Stimulated activated CD8-positive, alpha-beta memory T cell treated with anti-CD3 and anti-CD28 coated beads, Interleukin-4, amount 100 ng/mL, for 4 hours (primary cell): ENCODE measurements at places on chromosomes 4 and X.

GRCh38 chrX:79161655-79162054 lies 17.2 kb downstream of the GPR174 start:
- peak; percentile 17 for DNase-seq

DNA sequence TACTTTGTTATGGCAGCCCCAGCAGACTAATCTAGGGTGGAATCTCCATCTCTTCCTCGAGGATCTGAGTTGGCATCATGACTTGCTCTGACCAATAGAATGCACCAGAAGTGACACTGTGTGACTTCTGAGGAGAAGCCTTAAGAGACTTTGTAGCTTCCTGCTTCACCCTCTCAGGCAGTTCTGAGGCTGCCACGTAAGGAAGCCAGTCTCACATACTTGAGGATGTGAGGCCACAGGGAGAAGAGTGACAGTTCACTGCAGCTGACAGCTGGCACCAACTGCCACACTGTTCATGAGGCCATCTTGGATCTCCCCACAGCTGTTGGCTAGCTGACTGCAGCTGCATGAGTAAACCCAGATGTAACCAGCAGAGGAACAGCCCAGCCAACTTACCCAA lies 29.3 kb upstream of the BCOR start:
- no peak for DNase-seq

- no peak for DNase-seq
Observed at GRCh38 chrX:133608406-133608805, 193.1 kb upstream of the GPC4 start.

DNA sequence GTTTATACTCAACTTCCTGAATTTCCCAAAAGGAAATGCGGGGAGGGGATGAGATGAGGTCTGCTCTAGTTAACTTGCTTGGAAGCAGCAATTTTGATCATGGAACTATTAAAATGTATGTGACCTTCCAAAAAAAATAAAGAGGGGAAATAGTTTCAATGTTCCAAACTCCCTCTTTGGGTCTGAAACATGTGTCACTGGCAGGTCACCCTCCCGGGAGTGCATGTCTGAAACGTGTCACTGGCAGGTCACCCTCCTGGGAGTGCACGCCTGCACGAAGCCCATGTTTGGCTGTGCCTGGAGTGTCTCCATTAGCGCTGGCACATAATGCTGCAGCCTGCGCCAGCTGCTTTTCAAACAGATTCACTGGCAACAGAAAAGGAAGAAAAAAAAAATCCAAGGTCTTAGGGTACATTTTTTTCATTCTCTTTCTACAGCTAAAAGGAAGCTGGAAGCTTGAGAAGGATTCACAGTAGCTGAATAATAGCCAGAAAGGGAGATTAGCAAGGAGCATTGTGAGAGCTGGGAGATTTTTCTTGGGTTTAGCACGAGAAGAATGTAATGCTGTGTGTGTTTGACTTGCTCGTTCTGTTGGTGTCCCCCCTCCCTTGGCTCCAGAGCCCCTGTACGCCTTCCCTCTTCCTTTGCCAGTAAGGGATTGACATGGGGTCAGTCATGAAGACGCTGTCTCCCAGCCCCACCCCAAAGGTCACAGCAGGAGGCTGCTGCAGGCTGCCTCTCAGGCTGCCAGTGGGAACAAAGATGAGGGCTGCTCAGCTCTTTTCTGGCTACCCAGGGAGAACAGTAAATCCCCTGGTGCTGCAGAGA lies 39.2 kb upstream of the TLR3 start:
- no peak for DNase-seq

- DNase-seq, result peak; percentile 98
Observed at GRCh38 chr4:101347557-101348366, 436 bp upstream of the PPP3CA start.

DNA sequence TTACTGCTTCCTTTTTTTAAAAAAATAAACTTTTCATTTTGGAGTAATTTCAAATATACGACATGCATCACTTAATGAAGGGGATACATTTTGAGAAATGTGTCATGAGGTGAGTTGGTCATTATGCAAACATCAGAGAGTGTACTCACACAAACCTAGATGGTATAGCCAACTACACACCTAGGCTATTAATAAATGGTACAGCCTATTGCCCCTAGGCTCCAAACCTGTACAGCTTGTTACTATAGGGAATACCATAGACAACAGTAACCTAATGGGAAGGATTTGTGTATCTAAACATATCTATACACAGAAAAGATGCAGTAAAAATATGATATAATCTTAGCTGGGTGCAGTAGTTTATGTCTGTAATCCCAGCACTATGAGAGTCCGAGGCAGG lies 29.1 kb downstream of the SETD7 start:
- no peak for DNase-seq

DNA sequence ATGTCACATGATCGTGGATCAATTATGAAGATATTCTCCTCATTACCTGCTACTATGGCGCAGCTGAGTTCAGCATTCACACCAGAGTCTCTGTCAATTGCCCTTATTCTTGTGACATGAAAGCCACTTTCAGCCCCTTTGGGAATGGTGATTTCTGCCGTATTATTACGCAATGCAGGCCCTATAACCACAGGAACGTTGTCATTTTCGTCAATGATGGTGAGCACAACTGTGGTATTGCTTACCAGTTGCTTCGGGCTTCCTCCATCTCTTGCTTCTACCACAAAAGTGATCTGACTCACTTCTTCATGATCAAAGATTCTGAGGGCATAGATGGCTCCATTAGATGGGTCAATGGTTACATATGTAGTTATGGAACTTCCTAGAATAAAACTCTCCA lies 2.1 kb downstream of the PCDH18 start:
- no peak for DNase-seq

DNA sequence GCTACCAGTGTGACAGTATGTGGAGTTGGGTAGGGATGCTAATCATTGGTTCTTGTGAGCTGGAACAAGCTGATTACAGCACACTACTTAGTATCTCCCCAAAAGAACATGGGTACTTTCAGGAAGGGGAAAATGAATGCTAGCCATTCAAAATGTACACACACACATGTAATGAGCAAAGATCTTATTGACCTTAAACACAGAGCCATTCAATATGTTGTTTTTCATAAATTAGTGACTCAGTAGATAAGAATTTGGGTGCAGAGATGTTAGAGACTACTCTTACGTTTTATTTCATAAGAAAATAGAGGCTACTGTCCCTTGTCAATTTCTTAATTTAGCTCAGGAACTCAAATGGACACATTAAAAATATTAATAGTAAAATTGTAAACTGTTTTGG lies 509.5 kb upstream of the ATOH1 start:
- no peak for DNase-seq

DNA sequence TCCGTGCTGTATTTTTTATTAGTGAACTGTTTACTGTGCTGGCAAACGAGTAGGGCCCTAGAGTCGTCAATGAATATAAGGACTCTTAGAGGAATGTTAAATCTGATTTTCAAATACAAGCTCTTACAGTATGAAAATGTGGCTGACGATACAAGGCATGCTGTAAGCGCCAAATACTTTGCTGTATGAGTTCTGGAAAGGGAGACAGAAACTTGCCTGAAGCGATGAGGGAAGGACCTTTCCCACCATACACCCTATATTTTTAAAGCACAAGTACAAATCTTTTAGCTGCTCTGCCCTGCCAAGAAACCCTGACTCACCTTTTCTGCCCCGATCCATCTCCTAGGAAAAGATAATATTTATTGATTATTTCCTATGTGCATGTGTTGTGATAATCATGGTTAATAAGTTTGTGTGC lies 15.7 kb upstream of the RUFY3 start:
- DNase-seq, result no peak

DNA sequence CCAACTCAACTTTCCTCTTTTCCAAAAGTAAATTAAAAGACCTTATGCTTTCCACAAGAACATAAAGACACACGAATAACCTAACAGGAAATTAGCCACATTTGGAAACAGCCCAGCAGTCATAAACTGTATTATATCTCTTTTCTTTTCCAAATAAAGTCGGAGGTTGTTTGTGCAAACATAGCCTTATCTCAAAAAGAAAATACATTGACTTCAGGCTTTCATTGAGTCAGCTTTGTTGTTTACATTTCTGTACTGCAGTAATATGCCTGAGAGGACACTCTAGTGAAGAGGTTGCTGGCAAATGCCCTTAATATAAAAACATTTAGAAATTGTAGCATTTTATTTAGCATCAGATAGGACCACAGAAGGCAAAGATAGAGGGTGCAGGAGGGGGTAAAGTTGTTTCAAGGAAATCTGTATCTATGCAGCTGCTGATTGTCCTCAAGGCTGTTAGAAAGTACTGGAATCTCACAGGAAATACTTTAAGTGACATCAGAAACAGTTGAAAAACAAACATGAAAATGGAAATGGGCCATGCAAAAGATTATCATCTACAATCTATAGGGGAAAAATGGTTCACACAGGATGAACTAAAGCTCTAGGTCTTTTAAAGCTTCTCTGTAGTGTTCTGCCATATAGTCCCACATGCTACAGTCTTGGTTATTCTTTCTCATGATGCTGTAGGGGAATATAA lies 14.5 kb downstream of the LNX1 start:
- DNase-seq, result no peak

DNA sequence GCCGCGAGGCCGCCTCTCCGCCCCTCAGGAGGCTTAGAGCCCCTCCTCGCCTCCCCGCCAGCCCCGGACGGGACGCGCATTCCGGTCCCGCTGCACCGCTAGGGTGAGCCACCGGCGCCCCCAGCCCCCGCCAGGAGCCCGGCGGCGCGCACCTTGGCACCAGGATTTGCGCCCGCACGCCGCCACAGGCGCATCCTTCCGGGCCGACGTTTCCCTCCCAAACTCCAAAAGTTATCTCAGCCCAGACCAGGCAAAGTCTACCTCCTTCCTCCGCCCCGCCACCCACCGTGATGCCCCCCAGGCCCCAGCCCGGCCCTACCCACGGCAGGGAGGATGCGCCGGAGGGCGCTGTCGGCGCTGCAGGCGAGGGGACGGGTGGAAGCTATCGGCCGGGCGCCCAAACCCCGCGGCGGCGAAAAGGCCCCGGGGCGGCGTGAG lies 538 bp downstream of the SCML2 start:
- DNase-seq, result no peak

DNA sequence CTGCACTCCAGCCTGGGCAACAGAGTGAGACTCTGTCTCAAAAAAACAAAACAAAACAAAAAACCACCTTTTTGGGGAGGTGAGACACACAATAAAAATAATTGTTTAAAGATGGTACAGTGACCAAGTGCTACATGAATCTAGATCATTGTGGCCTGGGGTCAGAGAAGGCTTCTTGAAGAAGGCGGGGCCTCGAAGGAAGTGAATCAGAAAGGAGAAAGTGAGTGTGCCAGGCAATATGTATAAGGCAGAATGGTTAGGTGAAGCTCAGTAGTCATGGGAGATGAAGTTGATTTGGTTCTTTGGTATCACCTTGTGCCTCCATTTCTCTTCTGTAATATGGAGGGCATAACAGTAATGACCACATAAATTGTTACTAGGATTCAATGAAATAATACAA lies 58.9 kb downstream of the DOCK11 start:
- DNase-seq, result no peak

DNA sequence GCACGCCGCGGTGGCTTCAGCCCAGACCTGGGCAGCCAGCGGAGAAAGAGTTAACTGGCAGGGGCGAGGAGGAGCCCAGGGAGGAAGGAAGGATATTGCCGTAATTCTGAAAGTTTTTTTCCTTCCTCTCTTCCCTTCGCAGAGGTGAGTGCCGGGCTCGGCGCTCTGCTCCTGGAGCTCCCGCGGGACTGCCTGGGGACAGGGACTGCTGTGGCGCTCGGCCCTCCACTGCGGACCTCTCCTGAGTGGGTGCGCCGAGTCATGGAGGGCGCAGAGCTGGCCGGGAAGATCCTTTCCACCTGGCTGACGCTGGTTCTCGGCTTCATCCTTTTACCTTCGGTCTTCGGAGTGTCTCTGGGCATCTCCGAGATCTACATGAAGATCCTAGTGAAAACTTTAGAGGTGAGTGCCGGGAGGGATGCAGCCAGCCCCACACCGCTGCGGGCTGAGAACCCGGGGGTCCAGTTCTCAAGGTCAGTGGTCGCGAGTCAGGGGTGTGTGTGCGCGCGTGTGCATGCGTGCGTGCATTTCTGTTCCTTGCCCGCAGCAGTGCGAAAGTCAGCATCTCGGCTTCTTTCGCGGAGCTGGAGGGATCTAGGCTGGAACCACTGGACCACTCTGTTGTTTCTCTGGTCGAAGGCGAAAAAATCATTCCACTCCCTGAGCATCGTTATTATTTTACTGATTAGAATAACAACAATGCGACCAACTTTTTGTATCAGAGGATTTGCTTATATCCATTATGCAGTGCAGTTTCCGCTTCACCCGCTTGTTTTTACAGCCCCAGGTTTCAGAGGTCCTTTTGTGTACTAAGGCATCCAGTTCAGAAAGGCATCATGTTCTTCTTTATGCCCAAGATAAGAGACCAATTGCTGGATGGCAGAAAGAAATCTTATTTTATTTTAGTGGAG lies 709 bp downstream of the GPAT3 start:
- no peak for DNase-seq

- no peak for DNase-seq
Observed at GRCh38 chr4:154692304-154692818, 51.4 kb upstream of the LRAT start.

DNA sequence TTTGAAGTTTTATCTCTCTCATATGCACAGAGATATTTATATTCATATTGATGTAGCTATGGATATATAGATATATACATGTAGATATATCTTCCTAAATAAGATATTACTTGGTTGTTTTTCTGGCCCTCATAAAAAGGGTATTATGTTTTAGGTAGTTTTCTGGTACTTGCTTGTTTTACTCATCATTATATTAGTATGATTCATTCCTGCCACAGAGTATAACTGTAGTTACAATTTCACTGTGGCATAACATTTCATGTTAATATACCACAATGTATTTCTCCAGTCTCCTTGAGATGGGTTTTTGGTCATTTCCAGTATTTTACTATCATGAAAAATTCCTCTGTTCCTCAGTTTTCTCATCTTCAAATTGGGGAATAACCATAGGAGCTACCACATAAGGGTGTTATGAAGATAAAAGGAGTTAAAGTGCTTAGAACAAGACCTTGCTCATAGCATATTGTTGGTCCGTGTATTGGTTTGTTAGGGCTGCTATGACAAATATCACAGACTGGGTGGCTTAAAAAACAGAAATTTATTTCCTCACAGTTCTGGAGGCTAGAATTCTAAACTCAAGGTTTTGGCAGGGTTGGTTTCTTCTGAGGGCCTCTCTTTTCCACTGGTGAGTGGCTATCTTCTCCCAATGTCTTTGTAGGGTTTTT lies 129.7 kb downstream of the TMEM164 start:
- DNase-seq, result no peak

DNA sequence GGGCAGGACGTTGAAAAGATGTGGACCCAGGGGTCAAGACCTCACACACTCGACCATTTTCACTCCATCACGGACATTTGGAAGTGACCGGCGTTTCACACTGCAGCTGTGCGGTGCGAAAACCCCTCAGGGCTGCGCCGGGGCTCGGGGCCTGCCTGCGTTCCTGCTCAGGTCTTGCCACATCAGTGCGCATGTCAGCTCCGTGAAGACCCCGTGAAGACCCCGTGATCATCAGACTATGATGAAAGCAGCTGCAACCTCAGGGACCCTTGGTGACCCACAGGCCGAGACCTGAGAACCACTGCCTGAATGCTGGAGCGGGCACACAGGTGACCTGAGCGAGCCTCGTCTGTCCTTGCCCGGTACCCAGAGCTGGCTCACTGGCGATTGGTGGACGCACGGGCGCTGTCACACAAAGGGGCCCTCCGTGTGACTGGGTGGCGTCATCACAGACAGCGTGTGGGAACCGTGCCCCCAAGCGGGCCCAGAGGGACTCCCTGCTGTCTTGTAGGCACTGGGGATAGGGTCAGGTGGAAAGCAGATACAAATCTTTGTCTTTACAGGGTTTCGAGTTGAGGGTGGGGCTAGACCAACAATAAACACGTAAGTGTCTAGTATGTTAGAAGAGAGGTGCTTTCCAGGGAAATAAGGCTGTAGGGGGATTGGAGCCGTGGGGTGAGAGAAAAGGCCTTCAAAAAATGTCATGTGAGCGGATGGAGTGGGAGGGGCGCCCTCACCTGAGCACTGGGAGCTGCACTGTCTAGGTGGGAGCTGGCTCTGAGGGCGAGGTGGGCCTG lies 12.7 kb downstream of the MSANTD1 start:
- DNase-seq, result no peak
